ENCODE measurements at places on chromosomes 7 and 10.

- DNase-seq: no peak
Measured at GRCh38 chr10:113177936-113178335, 227.9 kb downstream of the TCF7L2 start.

DNA sequence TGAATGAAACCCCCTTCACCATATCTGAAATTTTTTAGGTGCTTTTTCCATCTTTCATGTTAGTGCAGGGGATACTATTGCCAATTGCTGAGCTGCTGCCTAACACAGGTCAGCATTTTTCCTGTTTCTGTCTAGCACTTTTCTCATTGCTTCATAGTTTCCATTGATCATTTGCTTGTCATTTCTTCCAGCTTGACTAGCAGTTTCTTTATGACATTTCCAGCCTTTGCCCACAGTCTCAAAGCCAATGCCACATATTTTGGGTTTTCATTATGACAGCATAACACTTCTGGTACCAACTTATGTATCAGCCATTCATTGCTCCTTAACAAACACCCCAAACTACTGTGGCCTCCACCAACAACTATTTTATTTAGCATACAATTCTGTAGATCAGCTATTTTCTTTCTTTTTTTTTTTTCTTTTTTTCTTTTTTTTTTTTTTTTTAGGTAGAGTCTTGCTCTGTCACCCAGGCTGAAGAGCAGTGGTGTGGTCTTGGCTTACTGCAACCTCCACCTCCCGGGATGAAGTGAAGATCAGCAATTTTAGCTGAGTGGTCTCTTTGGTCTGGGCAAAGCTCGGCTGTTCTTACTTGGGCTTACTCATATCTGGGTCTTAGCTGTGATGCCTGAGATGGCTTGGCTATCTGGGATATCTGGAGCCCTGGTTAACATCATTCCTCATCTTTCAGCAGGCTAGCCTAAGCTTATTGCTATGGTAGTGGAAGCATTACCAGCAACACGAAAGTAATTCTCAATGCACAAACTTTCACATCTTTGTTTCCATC lies 102.3 kb downstream of the EPC1 start:
- no peak for DNase-seq

- no peak for DNase-seq
Measured at GRCh38 chr10:11334436-11334835, 277.0 kb downstream of the USP6NL start.

DNA sequence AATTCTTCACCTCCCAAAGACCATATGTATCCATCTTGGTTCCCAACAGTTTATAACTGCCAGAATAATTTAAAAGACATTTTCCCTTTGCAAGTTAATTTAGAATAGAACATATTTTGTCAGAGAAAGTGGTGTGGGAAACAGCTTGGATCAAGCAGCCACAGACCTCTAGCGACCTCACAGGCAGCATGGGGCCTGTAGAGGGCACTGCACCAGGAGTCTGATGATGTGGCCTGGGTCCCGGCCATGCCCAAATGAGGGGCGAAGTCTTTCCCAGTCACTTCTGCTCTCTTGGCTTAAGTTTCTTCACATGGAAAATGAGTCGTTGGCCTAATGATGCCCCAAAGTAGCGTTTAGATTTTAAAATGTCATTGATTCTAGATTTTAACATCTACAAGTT lies 243.2 kb downstream of the SDK1 start:
- DNase-seq: no peak

- DNase-seq: no peak
Measured at GRCh38 chr7:111107579-111107978, 16.7 kb downstream of the LRRN3 start.

GRCh38 chr7:28806841-28807240 lies 151.3 kb downstream of the TRIL start:
- DNase-seq: peak; percentile 76

GRCh38 chr7:44539669-44540506 lies 1.2 kb downstream of the NPC1L1 start:
- DNase-seq: no peak

DNA sequence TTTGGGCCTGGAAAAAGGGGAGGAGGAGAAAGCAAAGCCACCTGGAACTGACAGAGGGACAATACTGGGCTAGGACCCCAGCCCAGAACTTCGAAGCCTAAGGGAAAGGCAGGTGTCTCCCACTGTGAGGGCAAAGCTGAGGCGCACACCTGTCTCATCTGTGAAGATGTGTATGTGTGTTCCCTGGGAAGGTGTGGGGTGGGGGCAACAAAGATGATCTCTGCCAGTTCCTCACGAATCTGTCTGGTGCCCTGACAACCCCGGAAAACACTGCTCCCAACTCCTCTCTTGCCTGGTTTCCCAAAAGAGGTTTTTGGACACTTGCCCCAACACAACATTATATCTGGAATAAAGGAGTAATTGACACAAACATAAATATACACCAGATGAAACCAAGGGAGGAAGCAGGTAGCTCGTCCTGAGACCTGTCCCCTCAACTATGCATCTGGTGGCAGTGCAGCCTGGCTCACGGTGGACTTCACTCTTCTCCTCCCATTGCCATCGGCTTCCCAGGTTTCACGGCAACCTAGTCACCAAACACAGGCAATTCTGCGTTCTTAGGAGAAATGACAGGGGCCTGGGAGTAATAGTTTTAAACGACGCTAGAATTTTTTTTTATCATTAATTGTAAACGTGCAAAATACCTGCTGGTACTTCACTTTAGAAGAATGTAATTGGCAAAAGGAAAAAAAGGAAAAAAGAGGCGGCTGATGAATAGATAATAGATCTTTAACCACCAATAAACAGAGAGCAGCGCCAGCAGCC lies 1.7 kb upstream of the EMX2 start:
- no peak for DNase-seq

- DNase-seq: no peak
Measured at GRCh38 chr7:105773030-105773460, 103.4 kb downstream of the ATXN7L1 start.

GRCh38 chr10:105699504-105699903 lies 1058.4 kb downstream of the SORCS3 start:
- DNase-seq: no peak

DNA sequence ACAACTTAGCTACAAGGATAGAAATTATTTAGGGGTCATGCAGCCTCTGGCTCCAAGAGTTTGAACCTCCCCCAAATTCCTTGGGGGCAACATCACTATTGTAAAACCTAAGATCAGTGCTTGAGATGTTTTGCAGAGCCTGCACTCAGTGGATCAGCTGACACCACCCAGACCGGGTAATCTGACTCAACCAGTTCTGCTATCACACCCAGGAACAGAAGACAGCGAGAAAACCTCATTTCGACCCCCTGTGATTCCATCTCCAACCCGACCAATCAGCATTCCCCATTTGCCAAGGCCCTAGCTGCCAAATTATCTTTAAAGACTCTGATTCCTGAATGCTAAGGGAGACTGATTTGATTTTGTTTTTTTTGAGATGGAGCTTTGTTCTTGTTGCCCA lies 5.2 kb downstream of the TACR2 start:
- no peak for DNase-seq

DNA sequence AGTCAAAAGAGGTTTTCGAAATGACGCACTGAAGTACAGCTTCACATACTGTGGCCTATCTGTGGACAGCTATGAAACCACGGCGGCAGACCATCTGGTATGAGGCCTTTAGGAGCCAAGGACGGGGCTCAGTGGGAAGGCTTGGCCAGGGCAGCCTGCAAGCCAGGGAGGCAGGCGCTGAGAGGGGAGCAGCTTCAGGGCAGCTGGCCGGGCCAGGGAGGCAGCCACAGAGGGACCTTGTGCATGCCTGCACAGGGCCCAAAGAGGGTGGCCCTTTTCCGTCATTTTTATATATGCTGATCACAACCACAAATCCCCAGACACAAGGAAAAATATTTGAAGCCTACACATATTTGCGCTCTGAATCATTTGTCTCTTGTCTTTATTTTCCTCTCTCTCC lies 13.5 kb downstream of the CALD1 start:
- no peak for DNase-seq

GRCh38 chr10:96357038-96357620 lies 1.7 kb downstream of the OPALIN start:
- no peak for DNase-seq

DNA sequence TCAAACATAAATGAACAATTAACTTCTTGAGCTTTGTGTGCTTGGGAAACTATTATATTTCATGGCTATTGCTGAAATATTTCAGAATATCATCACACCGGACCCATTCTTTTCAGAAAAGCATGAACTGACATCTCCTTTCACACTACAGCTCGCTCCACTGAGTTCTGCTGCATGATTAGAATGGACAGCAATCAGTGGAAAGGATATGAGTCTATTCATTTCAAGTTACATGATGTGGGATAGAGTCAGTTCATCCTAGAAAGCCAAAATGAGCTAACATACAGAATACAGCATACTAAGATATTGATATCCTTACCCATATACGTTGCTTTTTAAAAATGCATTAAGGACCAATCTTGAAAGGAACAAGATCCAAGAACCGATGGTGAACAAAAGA lies 1.1 kb upstream of the FAM53B start:
- DNase-seq: no peak

DNA sequence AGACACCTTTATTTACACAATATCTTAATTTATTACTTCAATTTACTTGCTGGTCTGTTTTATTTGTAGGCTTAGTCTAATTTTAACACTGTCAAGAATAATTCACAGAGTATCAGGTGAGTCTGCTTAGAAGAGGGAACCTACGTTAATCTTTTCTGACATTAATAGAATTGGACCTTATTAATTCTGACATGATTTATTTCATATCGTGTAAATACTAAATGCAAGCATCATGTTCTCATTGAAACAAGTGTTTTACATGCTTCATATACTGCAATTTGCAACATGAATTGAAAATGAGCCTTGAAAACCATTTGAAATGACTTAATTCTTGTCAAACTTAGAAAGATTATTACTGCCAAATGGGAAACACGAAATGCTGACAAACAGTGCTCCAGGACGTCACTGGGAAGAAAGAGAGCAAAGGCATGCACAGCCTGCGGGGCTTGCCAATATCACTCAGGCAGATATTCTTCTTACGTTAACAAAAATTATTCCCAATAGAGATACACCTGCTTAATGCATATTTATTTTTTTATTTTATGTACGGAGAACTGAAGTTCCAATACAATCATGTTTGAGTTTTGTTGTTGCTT lies 282.0 kb upstream of the AKR1E2 start:
- DNase-seq: peak; percentile 17

- no peak for DNase-seq
Measured at GRCh38 chr10:29600067-29600466, 34.7 kb downstream of the SVIL start.

GRCh38 chr10:120981601-120982391 lies 130.6 kb downstream of the WDR11 start:
- no peak for DNase-seq

DNA sequence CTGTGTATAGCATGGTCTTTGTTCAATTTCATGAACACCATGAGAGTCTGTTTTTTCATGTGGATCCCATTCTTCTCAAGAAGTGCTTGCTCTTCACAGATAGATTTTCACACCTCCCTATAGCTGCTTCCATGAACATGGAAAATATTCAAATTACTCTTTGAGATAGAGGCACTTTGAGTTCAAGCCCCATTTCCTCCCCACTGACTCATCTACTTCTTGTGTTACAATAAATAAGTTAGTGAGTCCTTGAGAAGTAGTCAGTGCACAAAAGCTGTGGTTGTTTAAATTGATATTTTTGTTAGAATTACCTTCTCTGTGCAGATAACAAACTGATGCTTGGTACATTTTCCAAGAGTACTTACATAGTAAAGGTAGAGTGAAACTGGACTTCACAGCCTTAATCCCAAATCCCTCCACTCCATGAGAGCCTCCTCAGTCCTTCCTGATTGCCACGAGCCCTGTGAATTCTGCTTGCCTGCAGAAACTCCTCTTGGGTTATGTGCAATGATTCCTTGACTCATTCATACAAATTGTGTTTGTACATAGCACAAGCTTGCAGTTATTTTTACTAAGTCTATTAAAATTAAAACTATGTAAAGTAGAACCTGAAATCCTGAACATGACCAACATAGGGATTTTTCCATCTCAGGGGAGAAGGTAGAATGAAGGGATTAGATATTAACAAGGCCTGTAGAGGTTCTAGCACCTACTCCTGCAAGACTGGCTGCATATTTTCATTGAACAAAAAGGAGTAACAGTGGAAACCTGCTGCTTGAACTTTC lies 496.2 kb downstream of the TNS3 start:
- no peak for DNase-seq

DNA sequence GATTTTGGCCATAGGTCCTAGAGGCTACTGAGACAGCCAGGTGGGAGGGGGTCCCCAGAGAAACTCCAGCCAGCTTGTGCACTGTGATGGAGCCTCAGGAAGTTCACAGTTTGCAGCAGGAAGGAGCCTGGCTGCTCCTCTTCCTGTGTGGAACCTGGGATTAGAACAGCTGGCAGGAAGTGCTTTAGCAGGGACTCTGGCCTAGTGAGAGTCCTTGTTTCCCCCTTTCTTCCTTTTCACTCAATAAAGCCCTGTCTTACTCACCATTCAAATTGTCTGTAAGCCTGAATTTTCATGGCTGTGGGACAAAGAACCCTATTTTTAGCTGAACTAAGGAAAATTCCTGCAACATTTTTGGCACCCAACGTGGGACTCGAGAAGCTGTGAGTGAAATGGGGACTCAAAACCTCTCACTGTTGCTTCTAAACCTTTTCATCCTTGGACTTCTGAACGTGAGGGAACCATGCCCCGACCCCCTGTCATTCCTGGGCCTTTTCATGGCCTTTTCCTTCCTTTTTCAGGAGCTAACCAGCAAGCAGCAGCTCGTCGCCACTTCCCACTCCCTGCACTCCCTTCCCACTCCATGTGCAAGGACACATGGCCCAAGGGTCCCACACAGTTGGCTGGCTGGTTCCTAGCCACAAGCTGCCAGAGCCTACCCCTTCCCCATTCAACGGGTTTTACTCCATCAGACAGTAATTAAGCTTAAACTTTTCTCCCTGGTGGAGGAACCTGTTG lies 32.8 kb upstream of the SORCS3 start:
- no peak for DNase-seq

- DNase-seq: no peak
Measured at GRCh38 chr10:49619613-49620012, 5.8 kb downstream of the CHAT start.

GRCh38 chr10:76902949-76903348 lies 734.7 kb downstream of the KCNMA1 start:
- DNase-seq: no peak

- DNase-seq: no peak
Measured at GRCh38 chr7:23791721-23792120, 81.7 kb downstream of the STK31 start.

GRCh38 chr7:116776610-116777289 lies 85.6 kb upstream of the CAPZA2 start:
- DNase-seq: peak; percentile 66
